Head of caudate nucleus (tissue), 42 donors: ENCODE measurements at places on chromosomes 16 and 17.

GRCh38 chr16:24721830-24722238 lies 7.6 kb upstream of the TNRC6A start:
- DNase-seq: peak; percentile 15

- no peak for DNase-seq
These were observed 17.6 kb downstream of the MAPK8IP3 start for GRCh38 chr16:1723450-1724147.

- DNase-seq: peak; percentile 46
These were observed 29.4 kb upstream of the NUDT16L1 start for GRCh38 chr16:4663777-4664465.

DNA sequence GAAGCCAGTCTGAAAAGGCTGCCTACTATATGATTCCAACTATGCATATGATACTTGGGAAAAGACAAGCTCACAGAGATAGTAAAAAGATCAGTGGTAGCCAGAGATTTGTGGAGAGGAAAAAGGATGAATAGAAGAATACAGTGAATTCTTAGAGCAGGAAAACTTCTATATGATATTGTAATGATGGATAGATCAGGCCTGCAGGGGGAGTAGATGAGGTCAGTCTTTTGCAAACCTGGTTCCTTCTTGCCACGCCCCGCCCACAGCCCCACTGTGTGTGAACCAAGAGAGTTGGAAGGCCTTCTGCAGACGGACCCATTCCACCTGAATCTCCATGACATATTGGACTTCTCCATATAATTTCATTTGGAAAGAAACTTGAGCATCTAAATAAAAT lies 761 bp upstream of the CCL8 start:
- no peak for DNase-seq

- no peak for DNase-seq
These were observed 43.3 kb upstream of the NF1 start for GRCh38 chr17:31051506-31051905.

DNA sequence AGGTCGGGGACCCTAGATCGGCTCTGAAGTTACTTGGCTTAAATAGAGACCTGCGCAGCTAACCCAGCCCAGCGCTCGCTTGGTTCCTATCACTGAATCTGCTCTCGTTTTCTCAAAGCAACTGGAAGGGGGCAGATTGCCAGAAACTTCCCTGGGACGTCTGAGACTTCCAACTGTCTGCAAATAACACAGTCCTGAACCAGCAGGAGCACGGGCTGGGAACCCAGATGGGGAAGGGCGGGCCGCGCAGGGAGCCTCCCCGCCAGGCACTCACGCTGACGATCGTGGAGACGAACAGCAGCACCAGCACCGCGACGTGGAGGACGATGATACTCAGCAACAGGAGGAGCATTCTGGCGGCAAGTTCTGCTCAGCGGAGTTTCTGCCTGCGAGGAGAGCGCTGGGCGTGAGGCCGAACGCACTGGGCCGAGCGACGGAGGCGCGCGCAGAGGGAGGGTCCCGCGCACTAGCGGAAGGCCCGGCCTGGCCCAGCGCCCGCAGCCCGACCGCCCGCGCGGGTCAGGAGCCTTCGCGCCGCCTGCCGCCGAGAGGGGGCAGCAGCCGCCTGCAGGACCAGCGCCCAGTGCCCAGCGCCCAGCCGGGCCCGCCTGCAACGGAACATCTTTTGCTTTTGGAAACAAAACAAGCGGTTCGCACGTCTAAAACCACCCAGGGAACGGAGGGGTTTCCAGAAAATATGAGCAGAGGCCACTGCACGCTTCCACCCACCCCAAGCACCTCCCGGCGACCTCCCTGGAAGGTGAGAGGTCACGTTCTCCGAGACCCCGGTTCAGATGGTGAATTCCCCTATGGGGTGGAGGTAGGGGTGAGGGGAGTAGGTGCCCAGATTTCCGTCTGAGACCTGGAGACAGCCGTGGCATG lies 4.5 kb downstream of the PMP22 start:
- DNase-seq: peak; percentile 75

DNA sequence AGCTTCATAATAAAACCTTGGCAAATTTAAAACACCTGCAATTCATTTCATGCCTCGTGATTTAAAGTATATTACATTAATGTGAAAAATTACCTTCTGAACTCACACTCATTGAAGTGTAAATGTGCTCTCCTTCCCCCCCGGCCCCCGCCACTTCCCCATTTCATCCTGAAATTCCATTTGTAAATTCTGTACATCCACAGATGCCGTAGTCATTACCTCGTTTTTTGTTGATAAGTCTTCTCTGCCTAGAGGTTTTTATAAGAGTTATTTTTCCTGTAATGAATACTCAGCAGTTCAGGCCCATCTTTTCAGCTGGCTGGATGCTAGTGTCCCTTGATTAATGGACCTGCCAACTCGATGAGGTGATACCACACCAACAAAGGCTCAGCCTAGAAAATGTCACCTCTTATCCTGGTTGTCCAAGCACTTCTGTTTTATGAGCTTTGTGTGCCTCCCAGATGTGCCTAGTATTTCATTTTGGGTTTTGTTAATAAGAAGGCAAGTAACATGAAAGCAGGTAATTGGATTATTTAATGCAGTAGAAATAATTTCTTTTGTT lies 64.8 kb upstream of the KIFC3 start:
- no peak for DNase-seq

GRCh38 chr17:61353615-61354014 lies 46.0 kb upstream of the TBX2 start:
- no peak for DNase-seq

DNA sequence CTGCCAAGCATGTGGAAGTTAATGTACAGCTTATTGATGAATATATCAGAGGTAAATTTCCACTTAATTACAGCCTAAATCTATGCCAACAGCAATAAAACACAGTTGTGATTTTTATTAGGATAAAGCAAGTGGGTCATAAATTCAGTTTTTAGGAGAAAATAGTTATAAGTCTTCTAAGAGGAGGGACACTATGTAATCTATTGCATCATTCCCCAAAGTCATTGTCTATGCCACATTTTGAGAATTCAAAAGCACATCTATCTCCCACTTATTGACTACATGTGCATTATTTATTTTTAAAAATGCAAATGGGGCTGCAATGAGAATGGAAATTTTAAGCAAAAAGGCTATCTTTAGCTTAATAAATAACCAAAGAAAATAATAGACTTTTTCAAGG lies 23.7 kb upstream of the NSRP1 start:
- no peak for DNase-seq

GRCh38 chr16:85485379-85485778 lies 127.7 kb upstream of the GSE1 start:
- DNase-seq: no peak

DNA sequence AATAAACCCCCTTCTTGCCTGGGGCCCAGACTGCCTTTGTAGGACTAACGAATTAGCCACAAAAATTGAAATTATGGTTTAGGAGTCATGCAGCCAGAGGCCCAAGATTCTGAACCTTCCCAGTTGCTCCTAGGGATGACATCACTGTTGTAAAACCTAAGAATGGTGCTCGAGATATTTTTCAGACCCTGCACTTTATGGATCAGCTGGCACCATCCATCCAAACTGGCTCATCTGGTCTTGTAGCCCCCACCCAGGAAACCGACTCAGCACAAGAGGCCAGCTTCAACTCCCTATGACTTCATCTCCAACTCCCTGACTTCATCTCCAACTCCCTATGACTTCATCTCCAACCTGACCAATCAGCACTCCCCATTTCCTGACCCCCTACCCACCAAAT lies 10.9 kb upstream of the EVPL start:
- no peak for DNase-seq
